ENCODE measurements at places on chromosomes 1 and 21.

DNA sequence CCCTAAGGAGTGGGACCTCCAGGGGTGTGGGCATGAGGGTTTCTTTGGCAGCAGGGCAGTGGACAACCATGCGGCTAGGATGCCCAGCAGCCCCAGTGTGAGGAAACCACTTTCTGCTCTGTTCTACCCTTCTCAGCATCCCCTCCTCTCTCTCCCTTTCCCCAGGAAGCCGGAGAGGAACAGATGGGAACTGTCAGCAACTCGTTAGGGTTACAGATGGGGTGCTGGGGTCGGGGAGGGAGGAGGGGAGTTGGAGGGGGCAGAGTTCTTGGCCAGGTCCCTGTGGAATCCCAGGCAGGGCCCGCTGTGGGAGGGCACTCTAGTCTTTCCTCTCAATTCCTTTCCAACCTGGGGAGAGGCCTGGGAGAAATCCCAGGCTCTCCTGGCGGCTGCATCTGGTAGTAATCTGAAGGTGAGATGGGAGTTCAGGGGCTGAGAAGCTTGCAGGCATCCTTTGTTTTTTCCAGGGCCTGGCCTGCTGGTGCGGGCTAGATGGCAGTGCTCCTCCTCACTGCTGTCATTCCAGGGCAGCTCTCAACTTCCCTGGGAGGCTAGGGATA, 93.9 kb upstream of the CSF3R start:
- DNase-seq: no peak

GRCh38 chr1:19347533-19348172, 35.5 kb downstream of the SLC66A1 start:
- DNase-seq: no peak

DNA sequence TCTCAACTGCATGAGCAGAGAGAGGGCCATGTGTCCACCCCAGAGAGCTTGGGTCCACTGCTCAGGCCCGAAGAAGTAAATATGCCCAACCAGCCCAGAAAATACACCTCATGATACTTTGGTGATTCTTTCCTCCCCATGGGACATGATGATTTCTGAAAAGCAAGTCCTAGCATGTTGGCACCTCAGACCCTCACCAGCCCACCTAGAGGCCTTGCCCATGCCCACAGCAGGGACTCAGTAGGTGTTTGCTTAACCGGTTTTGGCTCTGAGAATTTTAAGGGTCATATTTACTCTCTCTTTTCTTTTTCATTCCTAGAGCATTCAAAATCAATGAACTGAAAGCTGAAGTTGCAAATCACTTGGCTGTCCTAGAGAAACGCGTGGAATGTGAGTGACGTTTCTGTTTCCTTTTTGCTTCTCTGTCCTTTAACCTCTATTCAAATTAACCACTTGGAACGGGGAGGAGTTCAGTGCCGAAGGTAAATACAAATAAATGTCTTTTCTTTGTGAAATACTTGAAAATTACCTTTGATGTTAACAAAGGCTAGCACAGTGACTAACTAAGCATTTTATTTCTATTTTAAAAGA, 79.7 kb downstream of the PDE9A start:
- DNase-seq: no peak

- DNase-seq: no peak
Measured at GRCh38 chr1:99534638-99534930, 111.3 kb upstream of the PALMD start.

DNA sequence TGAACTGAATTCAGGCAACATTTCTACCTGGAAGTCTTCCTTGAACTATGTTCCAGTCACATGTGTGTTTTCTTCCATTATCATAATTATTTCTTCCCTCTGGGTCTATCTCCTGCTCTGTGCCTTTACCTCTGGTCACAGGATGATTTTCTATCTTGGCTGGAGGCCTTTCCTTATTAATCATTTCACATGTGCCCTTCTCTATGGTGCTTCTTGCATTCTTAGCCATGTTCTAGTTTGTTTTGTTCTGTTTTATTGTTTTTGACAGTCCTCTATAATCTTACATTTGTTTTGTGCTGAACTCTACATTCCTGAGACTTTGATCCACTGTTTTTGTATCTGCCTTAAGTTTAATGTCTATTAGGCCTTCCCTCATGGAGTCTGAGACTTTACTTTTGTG, 51.0 kb downstream of the SGIP1 start:
- DNase-seq: no peak

- DNase-seq: no peak
Measured at GRCh38 chr1:101187297-101187696, 49.5 kb upstream of the S1PR1 start.

DNA sequence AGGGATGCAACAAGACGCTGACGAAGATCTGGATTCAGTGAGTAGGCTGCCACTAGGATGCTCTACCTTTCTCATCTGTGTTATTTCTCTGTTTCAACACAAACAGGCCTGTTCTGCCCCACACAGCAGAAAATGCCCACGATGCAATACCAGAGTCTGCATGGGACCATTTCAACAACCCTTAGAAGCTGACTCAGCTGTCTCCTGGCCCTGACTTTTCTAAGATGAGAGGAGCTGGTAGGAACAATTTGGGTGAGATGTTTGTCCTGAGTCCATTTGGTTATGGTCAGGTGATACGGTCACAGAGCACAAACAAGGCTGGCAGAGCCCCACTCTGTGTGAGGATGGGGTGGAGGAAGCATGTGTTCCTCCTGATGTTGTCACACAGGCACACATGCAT, 11.5 kb upstream of the SLC2A1 start:
- no peak for DNase-seq

DNA sequence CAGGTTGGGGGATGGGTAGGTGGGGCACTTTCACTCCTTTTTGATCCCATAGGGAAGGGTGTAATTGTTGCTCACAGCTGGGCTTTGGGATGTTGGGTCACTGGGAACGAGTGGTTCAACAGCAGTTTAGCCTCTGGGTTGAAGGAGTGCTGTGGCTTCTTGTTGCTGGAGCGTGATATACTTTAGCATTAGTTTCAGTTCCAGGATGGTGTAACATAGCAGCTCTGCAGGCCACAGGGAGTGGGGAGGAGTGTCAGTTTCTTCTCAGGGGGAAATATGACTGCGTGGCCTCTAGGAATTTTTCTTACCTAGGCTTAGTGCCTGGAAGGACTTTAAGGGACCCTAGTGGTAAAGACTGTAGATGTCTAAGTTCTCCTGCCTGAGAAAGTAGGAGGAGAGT, 1105.3 kb upstream of the TMPRSS15 start:
- DNase-seq: no peak

DNA sequence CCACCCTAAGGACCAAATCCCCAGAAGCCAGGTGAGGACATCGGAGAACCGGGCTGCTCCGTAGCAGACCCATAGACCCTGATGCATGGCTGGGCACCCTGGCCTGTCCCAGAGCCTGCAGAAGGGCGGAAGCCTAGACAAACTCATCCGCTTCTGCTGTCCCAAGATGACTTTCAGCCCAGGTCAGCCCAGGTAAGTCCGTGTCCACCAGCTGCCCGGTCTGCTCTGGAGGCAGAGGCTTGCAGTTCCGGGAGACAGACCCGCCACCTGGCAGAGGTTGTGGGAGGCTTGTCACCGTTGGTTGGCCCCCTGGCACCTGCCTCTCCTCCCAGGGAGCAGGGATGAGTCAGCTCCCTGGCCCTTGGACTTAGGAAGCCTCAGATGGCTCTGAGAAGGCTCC, 22.8 kb upstream of the POFUT2 start:
- no peak for DNase-seq

DNA sequence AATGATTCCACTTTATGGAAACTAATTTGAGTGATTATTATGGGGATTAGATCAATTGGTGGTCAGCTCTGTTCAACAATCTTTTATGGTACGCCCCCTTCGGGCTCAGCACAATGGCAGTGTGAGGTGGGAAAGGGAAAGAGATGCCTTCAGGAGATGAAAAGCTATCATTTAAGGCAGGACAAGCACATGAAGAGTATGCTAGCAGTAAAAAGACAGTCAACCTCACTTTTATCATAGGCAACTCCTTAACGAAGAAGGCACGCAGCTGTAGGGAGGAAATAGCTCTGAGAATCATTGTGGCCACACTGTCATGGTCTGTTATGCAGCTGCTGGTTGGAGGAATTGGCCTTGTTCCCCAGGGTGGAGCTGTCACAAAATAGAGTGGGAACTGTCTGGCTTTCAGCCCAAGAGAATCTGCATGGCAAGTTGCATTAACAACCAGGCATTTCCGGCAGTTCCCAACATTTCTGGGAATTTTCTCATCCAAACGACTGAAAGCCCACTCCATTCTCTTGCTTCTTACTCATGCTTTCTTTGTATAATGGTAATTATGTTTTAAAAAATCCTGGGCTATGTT, 54.4 kb upstream of the BCL10 start:
- DNase-seq: no peak

- DNase-seq: no peak
Measured at GRCh38 chr1:166189126-166189525, 22.3 kb upstream of the FAM78B start.

- DNase-seq: no peak
Measured at GRCh38 chr1:225201447-225201846, 226.4 kb downstream of the LBR start.
